ENCODE measurements at places on chromosomes 11 and 22. TPM values are rescaled to one million over a fixed set of nuclear protein-coding genes. Genes with fewer than 3 reads are reported as not detected.
A peak's percentile ranks its signal among the peaks of the same experiment; 100 is the strongest.

GRCh38 chr11:103926990-103927389 is 109.5 kb upstream of the DDI1 start:
- no peak for DNase-seq

RIN1 gene
- 12.1 TPM for total RNA-seq

GRCh38 chr11:48093795-48094642 is 113.7 kb downstream of the PTPRJ start:
- peak; percentile 85 for DNase-seq

DNA sequence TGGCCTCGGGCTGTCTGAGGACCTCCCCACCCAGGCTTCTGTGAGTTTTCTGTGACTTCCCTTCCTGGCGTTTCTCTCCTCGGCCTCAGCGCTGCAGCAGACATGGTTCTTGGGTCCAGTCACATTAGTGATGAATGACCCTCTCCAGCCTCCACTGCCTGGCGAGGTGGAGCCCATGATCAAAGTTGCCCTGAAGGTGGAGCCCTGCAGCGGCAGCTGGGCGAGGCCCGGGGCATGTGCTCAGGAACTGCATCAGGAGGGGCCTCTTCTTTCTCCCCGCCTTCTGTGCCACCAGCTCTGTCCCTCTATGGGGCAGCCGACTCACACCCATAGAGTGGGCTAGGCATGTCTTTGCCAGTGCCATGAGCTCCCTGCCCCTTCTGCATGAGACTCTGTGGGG is 1079.7 kb downstream of the TBC1D22A start:
- DNase-seq: no peak

SPDYC gene
- not detected for total RNA-seq

DNA sequence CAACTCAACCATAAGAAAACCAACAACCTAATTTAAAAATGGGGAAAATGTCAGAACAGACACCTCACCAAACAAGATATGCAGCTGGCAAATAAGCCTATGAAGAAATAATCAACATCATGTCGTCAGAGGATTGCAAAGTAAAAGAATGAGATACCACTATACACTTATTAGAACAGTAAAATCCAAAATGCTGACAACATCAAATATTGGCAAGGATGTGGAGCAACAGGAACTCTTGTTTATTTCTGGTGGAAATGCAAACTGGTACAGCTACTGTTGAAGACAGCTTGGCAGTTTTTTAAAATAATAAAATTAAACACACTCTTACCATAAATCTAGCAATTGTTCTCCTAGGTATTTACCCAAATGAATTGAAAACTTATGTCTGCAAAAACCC is 140.7 kb upstream of the B3GAT1 start:
- no peak for DNase-seq

RFPL3 gene
- not detected for total RNA-seq

DNA sequence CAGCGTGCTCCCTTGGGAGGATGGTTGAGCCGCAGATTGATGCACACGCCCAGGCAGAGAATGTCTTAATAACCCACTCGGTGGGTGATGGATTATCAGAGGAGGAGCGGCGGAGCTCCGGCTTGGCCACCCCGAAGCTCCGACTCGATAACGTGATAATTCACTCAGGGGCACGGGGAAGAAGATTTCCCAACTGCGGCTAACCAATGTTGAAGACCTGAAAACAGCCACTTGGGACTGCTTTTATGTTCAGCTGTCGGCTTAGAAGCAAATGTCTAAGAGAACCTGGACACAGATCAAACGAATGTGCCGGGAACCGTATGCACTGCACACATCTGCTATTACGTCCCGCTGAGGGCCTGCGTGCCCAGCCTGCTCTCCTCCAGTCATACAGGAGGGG is 206.8 kb upstream of the CADM1 start:
- DNase-seq: no peak

- no peak for DNase-seq
These were observed 22.6 kb upstream of the SORL1 start for GRCh38 chr11:121429556-121429955.

GRCh38 chr11:30106222-30107181 is 89.7 kb upstream of the KCNA4 start:
- no peak for DNase-seq
